ENCODE measurements at places on chromosomes 13 and 19. TPM values are rescaled to one million over a fixed set of nuclear protein-coding genes. Genes with fewer than 3 reads are reported as not detected.

The MISP3 gene
- 0.81 TPM for total RNA-seq

The APOE gene
- 6.5 TPM for total RNA-seq

The HRC gene
- total RNA-seq: 2.1 TPM

The KMT5C gene
- 21.2 TPM for total RNA-seq

The KLK2 gene
- not detected for total RNA-seq

The ZNF550 gene
- total RNA-seq: 11.8 TPM

The KLK3 gene
- not detected for total RNA-seq

The KCNC3 gene
- 1.1 TPM for total RNA-seq

The INAFM1 gene
- 1.4 TPM for total RNA-seq

The ZNF888 gene
- 6.8 TPM for total RNA-seq

The PLIN5 gene
- total RNA-seq: 1.1 TPM

The ADGRE3 gene
- total RNA-seq: not detected
